MCF 10A (cell line): ENCODE measurements at places on chromosomes 7 and 10. TPM values are rescaled to one million over a fixed set of nuclear protein-coding genes. Genes with fewer than 3 reads are reported as not detected.

SFMBT2 gene
- 5.8 and 7.4 TPM in 2 replicates for total RNA-seq

PCGF6 gene
- 7.2 and 7.3 TPM in 2 replicates for total RNA-seq

NEUROD6 gene
- not detected in 2 replicates for total RNA-seq

SEM1 gene
- total RNA-seq = 70.3 and 80.2 TPM in 2 replicates

OPALIN gene
- total RNA-seq = not detected in 2 replicates

TBXAS1 gene
- total RNA-seq = 1.5 and 4.4 TPM in 2 replicates

SLC29A4 gene
- 0.56 and 0.96 TPM in 2 replicates for total RNA-seq

PTF1A gene
- total RNA-seq = not detected in 2 replicates

HABP2 gene
- not detected in 2 replicates for total RNA-seq

SUN1 gene
- 126 and 132 TPM in 2 replicates for total RNA-seq

HHEX gene
- total RNA-seq = 0.19 and 0.54 TPM in 2 replicates

ZFYVE27 gene
- 25.7 and 28.7 TPM in 2 replicates for total RNA-seq

ELOVL3 gene
- not detected in 2 replicates for total RNA-seq

SPAM1 gene
- total RNA-seq = not detected in 2 replicates

VPS26A gene
- total RNA-seq = 63.7 and 80.9 TPM in 2 replicates

FFAR4 gene
- not detected in 2 replicates for total RNA-seq

PDGFA gene
- 20.1 and 26.6 TPM in 2 replicates for total RNA-seq

AOAH gene
- total RNA-seq = not detected in 2 replicates

OPN1SW gene
- total RNA-seq = not detected in 2 replicates

TSPAN15 gene
- total RNA-seq = 0.52 and 0.54 TPM in 2 replicates

SORCS3 gene
- not detected in 2 replicates for total RNA-seq

NODAL gene
- total RNA-seq = not detected in 2 replicates

CXCL12 gene
- total RNA-seq = not detected in 2 replicates
